ENCODE measurements at places on chromosomes 1 and 21. TPM values are rescaled to one million over a fixed set of nuclear protein-coding genes. Genes with fewer than 3 reads are reported as not detected.
A peak's percentile ranks its signal among the peaks of the same experiment; 100 is the strongest.

Gene PGLYRP4
- total RNA-seq = not detected

DNA sequence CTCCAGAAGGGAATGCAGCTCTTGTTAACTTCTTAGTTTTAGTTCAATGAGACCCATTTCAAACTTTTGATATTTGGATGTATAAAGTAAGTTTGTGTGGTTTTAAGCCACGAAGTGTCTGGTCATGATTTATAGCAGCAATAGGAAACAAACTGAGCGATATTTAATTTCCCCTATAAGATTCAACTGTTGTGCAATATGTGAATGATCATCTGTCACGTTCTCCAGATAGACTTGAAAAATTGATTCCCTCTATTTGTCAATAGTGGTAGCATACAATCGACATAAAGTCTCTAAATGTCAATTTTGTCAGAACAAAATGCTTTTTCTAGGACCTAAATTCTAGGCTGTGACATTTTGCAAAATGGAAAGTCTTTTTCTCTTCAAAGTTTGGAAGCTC is 240.1 kb downstream of the KCTD3 start:
- H3K4me1 ChIP-seq = no peaks in the 10 kb centered on the region
- DNase-seq = no peak
- no peaks in the 10 kb centered on the region for H3K27me3 ChIP-seq
- H3K4me3 ChIP-seq = no peak overlapping the region
- no peak overlapping the region for H3K27ac ChIP-seq
- H3K36me3 ChIP-seq = no peaks in the 10 kb centered on the region

DNA sequence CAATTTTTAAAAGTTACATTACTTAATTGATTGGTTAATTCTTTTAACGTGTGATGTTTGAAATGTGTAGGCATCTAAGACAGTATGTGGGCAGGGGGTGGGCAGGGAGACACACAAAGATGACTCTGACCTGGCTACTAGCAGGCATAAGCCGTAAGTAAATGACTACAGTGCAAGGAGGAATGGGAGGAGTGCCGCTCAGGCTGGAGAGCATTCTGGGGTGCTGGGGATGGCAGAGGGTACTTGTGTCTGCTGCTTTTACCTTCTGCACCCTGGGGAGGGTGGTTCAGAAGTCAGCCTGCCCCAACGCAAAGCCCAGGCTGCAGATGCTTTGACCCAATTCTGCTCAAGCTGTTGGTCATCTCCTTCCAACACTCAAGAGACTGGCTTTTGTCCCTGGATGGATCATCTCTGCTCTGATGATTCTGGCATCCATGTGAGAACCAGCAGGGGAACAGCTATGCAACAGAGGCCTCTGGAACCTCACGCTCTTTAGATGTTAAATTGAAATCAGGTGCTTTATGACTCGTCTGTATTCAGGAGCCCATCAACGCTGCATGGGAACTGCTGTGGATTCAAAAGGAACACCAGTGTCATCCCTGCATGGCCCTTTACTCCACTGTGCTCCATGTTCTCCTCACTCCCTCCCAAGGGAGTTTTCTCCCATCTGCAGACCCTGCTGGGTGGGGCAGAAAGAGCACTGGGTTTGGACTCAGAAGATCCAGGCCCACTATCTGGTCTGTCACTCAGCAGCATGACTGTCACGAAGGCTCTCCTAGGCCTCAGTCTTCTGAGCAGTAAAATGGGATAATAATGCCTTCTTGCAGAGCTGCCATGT is 78.8 kb downstream of the FAM78B start:
- H3K27me3 ChIP-seq = no peaks in the 10 kb centered on the region
- no peak overlapping the region for H3K27ac ChIP-seq
- H3K36me3 ChIP-seq = no peaks in the 10 kb centered on the region

Gene KCNJ10
- not detected for total RNA-seq

DNA sequence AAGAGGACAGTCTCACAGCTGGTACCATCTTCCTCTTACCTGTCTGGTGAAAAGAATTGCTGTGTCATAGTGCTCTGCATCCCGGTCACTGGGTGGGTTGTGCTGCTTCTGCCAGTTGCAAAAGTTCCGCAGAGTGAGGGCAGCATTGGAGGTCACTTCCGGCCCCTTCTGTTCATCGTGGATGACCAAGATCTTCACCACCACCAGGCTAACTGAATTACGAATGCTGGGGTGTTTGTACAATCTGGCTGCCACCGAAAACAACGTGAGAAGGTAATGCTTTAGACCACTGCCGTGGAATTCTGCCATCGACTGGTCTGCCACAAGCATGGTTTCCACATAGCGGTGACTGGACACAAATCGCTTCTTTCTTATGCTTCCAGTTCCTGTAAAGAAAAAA is 2.9 kb downstream of the ADAMTS1 start:
- peak overlapping the region; percentile 84 for H3K4me3 ChIP-seq
- DNase-seq = no peak
- peaks cover 52% of the 10 kb centered on the region for H3K4me1 ChIP-seq
- no peak overlapping the region for H3K27ac ChIP-seq
- peaks cover 19% of the 10 kb centered on the region for H3K36me3 ChIP-seq
- H3K27me3 ChIP-seq = peaks cover 47% of the 10 kb centered on the region

GRCh38 chr1:76218888-76219287 is 144.3 kb downstream of the ST6GALNAC3 start:
- H3K4me3 ChIP-seq = no peak overlapping the region
- H3K4me1 ChIP-seq = no peaks in the 10 kb centered on the region

GRCh38 chr1:183244466-183244865 is 58.4 kb downstream of the LAMC2 start:
- no peaks in the 10 kb centered on the region for H3K4me1 ChIP-seq
- H3K36me3 ChIP-seq = no peaks in the 10 kb centered on the region
- no peak for DNase-seq
- H3K27ac ChIP-seq = no peak overlapping the region
- H3K27me3 ChIP-seq = peaks cover 12% of the 10 kb centered on the region
- no peak overlapping the region for H3K4me3 ChIP-seq

Gene LHX8
- not detected for total RNA-seq

DNA sequence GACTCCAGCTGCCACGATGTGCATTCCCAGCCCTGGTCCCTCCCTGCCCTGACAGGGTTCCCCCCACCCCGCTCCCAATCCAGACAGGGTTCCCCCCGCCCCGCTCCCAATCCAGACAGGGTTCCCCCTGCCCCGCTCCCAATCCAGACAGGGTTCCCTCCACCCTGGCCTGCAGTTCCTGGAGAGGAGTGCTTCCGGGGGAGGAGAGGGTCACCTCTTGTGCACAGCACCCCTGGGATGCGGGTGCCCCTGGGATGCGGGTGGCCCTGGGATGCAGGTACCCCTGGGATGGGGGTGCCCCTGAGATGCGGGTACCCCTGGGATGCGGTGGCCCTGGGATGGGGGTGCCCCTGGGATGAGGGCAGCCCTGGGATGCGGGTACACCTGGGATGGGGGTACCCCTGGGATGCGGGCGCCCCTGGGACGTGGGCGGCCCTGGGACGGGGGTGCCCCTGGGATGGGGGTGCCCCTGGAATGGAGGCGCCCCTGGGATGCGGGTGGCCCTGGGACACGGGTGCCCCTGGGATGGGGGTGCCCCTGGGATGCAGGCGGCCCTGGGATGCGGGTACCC is 36.7 kb upstream of the SLC19A1 start:
- H3K4me3 ChIP-seq = no peak overlapping the region
- H3K4me1 ChIP-seq = no peaks in the 10 kb centered on the region
- no peak overlapping the region for H3K27ac ChIP-seq
- DNase-seq = no peak
- H3K36me3 ChIP-seq = no peaks in the 10 kb centered on the region

Gene SOX13
- total RNA-seq = not detected

DNA sequence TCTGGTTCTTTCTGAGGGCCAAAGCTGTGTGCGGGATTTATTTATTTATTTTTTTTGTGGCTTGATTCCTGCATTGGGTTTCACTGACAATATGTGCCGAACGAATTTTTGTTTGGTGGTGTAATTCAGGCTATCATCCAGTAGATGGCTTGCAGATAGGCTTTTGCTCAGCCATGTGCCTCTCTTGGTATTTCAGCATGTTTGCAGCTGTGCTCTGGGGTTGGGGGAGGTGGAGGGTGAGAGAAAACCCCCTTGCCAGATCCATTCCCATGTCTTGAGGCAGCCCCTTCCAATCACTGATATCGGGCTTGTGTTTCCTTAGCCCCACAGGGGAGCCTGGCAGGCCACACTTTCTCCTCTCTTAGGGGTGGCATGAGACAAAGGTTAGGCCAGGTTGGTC is 302.4 kb downstream of the PTGER3 start:
- no peak for DNase-seq
- no peaks in the 10 kb centered on the region for H3K4me1 ChIP-seq
- H3K27me3 ChIP-seq = peaks cover 2% of the 10 kb centered on the region
- H3K4me3 ChIP-seq = no peak overlapping the region
- H3K27ac ChIP-seq = no peak overlapping the region

DNA sequence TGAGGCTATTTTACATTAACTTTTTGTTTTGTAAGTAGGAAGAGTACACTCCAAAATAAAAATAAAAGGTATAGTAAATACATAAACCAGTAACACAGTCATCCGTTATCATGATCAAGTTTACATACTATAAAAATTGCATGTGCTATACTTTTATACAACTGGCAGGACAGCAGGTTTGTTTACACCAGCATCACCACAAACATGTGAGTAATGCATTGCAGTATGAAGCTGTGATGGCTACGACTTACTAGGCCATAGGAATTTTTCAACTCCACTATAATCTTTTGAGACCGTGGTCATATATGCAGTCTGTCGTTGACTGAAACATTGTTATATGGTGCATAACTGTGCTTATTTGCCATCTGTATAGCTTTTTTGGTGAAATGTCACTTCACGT is 106.2 kb downstream of the CENPF start:
- DNase-seq = no peak
- no peak overlapping the region for H3K27ac ChIP-seq
- no peaks in the 10 kb centered on the region for H3K4me1 ChIP-seq

DNA sequence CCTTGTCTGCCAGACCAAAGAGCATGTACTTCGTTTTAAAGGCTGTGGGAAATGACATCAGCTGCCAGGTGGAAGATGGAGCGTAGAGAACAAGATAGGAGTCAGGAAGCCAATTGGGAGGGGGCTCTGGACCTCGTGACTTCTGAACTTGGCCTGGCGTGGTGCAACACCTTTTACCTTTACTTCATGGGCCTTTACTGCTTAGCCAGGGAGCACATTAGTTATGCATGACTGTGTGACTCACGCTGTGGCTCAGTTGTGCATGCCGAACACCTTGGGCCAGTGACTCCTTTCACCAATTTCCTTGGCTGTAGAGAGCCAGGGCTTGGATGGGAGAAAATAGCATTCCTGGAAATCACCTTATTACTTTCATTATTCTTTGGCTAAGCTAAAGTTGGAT is 7.2 kb downstream of the XCL1 start:
- peaks cover 2% of the 10 kb centered on the region for H3K36me3 ChIP-seq
- H3K4me1 ChIP-seq = no peaks in the 10 kb centered on the region
- H3K4me3 ChIP-seq = no peak overlapping the region
- DNase-seq = no peak
- no peak overlapping the region for H3K27ac ChIP-seq

GRCh38 chr1:84374991-84375696 is 23.1 kb upstream of the DNASE2B start:
- no peak overlapping the region for H3K27ac ChIP-seq
- no peaks in the 10 kb centered on the region for H3K27me3 ChIP-seq
- no peaks in the 10 kb centered on the region for H3K36me3 ChIP-seq

- H3K27me3 ChIP-seq = peaks cover 3% of the 10 kb centered on the region
- no peak for DNase-seq
- H3K27ac ChIP-seq = no peak overlapping the region
- H3K4me1 ChIP-seq = no peaks in the 10 kb centered on the region
Measured at GRCh38 chr1:232386721-232387510, 243.0 kb downstream of the SIPA1L2 start.

GRCh38 chr21:21183092-21183491 is 184.9 kb downstream of the NCAM2 start:
- no peaks in the 10 kb centered on the region for H3K36me3 ChIP-seq
- no peak overlapping the region for H3K4me3 ChIP-seq
- no peaks in the 10 kb centered on the region for H3K27me3 ChIP-seq
- H3K4me1 ChIP-seq = no peaks in the 10 kb centered on the region

DNA sequence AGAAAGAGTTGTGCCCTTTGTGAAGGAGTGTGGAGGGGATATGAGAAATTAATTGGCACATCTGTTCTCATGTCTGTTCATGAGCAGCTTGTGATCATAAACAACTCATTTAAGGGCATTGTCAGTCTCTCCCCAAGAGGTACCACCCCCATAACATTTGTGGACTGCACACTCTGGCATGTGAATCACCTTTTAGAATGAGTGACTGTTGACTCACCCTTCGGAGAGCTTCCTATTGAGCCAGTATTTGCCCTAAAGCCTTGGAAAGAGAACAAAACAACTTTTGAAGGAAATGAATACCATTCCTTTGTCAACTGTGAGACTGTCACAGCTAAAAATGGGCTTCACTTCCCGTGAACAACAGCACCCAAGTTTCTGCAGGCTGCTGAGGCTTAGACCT is 27.5 kb upstream of the MYSM1 start:
- no peak overlapping the region for H3K4me3 ChIP-seq
- no peaks in the 10 kb centered on the region for H3K27me3 ChIP-seq
- no peak overlapping the region for H3K27ac ChIP-seq
- DNase-seq = no peak
- no peaks in the 10 kb centered on the region for H3K36me3 ChIP-seq
- peaks cover 25% of the 10 kb centered on the region for H3K4me1 ChIP-seq

Gene LCE3D
- not detected for total RNA-seq

DNA sequence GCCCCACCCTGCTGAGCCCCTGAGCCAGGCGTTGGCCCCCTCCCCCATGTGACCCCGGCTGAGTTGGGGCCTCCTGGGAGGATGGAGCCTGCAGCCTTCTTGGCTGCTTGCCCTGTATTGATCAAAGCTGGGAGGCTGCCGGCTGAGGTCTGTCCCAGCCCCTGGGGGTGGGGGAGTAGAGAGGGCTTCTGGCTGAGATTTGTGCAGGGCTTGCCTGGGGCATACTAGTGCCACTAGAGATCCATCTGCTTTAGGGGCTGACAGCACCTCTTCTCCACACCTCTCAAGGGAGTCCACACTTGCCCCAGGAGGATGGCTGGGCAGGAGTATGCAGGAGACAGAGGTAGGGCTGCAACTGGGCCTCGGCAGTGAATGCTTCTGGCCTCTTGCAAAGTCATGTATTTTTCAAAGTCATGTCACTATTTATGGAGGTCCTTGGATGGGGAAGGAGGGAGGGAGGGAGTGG is 53.6 kb upstream of the SSBP3 start:
- no peaks in the 10 kb centered on the region for H3K36me3 ChIP-seq
- no peak overlapping the region for H3K4me3 ChIP-seq
- no peak overlapping the region for H3K27ac ChIP-seq

GRCh38 chr1:203563291-203563690 is 63.3 kb upstream of the ATP2B4 start:
- H3K27me3 ChIP-seq = peaks cover 12% of the 10 kb centered on the region
- no peak overlapping the region for H3K4me3 ChIP-seq
- H3K4me1 ChIP-seq = no peaks in the 10 kb centered on the region
- no peak overlapping the region for H3K27ac ChIP-seq
- DNase-seq = no peak
- H3K36me3 ChIP-seq = peaks cover 2% of the 10 kb centered on the region

DNA sequence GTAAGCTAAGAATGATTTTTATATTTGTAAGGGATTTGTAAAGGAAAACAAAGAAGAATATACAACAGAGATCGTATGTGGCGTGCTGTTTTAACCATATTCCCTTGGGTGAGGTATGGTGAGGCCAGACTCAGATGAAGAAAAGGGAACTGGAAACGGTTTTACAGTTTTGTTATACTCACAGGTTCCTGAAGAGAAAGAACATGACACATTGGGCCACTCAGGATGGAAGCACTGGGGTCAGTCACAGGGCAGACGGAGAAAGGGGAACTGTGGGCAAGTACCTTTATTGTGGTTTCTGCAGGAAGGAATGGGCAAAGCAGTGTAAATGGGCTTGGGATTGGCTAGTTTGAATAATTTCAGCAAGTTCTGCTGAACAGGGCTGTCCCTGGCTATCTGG is 177.4 kb downstream of the LBR start:
- H3K27ac ChIP-seq = no peak overlapping the region
- H3K4me1 ChIP-seq = no peaks in the 10 kb centered on the region
- H3K4me3 ChIP-seq = no peak overlapping the region
- no peak for DNase-seq
- peaks cover 2% of the 10 kb centered on the region for H3K27me3 ChIP-seq

All from activated T-helper 1 cell treated with anti-CD3 and anti-CD28 coated beads, Interleukin-12 subunit alpha, Interleukin-12 subunit beta, Interleukin-2, Interleukin-4 antibody, amounts not matched to agents 30 ng/mL and 10 ng/mL and 1 ng/mL, durations not matched to agents 14 hours and 24 hours and 36 hours (primary cell).